ENCODE measurements at places on chromosomes 11 and 22.

DNA sequence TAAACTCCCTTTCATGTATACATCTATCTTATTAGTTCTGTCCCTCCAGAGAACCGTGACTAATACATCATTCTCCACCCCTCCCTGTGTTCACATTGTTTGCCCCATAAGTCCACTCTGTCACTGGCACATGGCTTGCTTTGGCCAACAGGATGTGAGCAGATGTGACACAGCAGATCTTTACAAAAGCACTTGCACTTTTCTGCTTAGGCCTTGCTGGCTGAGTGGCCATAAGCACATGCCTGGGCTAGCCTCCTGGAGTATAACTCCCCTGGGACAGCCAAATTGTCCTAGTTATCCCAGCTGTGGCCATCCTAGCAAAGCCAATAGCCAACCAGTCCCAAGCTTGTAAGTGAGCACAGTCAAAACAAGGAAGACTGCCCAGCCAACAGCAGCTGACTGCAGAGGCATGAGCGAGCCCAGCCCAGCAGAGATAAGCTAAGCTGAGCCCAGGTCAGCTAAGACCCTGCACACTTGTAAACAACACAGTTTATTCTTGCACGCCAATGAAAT, 9.7 kb upstream of the RCN1 start:
- DNase-seq: peak; percentile 17

DNA sequence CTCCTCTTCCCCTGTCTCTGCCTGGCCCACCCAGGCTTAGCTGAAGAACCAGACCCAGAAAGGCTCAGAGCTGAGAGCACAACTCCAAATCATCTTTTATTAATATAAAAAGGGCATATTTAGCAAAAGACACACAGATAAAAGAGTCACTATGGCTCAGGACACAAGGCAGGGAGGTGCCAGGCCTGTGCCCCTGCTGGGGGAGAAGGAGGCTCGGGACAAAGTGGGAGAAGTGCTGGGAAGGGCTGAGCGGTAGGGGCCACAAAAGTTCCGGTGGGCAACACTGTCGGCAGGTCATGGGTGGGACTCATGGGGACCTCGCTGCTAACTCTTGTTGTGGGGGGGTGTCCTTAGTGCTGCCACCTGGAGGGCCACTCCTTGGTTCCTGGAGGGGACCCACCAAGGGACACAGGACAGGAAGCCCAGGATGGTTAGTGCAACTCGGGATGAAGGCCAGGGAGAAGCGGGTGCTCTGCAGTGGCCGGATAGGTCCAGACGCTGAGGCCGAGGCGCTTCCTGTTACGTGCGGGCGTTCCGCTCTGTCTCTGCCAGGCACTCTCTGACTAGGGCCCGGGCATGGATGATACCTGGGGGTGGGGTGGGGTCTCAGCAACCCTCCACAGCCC, 1.4 kb upstream of the PITPNM1 start:
- DNase-seq: no peak

GRCh38 chr11:67384851-67385366, 6.9 kb upstream of the RAD9A start:
- DNase-seq: no peak

- DNase-seq: no peak
Measured at GRCh38 chr11:10514202-10514601, 26.8 kb downstream of the RNF141 start.

DNA sequence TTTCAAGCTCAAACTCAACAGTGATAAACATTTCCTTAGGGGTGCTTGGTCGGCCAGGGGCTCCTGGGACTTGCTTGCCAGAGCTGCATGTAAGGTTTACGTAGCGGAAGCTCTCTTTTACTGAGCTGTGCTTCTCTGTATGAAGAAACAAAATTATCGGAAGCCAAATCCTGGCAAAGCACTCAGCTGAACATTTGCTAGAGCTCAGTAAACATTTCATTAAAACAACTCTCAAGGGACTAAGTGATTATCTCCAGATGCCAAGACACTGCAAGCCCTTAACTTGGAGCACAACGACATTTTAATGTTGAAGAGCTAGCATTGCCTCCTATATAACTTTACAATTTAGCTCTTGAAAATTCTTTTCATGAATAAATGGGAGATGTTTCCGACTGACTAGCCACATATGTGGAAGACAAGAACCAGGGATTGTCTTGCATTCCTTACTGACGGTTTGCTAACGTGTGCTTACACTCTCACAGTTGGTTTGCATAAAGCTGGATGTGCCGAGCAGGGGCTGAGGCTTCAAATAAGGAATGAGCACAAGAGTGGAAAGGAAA, 43.4 kb downstream of the SCUBE2 start:
- no peak for DNase-seq

DNA sequence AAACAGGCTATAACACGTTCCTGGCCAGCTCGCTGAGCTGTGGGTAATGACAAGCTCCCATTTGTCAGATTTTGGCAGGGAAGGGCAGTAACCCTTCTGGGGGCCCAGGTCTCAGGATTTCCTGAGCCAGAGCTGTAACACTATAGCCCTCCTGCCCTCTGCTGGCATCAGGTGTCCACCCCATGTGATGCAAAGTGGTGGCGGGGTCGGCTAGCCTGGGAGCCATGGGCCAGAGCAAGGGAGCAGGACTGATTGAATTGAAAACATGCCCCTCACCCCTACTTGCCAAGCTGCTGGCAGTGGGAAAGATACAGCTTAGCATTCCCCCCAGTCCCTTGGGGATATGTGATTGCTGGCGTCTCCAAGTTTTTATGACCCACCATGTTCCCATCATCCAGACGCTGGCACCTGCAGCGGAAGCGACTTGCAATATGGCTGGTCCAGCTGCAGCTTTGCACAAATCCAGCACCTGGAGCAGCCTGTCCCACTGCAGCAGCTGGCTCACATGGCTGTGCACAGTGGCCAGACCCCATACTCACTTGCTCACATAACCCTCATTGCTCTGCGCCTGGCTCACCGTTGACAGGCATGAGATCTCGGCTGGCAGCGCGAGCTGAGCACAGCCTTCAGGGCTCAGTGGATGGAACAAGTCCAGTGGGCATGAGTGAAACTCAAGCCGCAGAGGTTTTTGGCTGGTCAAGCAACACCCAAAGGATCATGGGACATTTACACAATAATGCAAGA, 1147.8 kb downstream of the JRKL start:
- DNase-seq: no peak

GRCh38 chr11:115617767-115618166, 113.6 kb upstream of the CADM1 start:
- DNase-seq: no peak
